A549 (cell line): ENCODE measurements at places on chromosomes 11 and 22.

GRCh38 chr11:132445859-132446291 is 1075.5 kb downstream of the NTM start:
- DNase-seq: no peak

- DNase-seq: no peak
Observed at GRCh38 chr22:16831257-16831656, 6.0 kb upstream of the XKR3 start.

DNA sequence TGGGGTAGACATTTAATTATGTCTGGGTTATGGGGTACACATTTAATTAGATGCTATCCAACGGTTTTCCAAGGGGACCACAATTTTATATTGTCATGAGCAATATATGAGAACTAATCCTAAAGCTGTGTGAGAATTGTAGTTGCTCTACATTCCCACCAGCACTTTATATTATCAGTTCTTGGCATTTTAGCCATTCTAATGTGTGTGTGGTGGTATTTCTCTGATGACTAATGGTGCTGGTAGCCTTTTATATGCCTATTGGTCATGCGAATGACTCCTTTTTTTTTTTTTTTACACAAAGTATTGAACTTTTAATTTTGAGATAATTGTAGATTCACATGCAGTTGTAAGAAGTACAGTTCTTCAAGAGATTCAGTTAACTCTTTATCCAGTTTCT is 26.2 kb downstream of the TMEM135 start:
- no peak for DNase-seq

DNA sequence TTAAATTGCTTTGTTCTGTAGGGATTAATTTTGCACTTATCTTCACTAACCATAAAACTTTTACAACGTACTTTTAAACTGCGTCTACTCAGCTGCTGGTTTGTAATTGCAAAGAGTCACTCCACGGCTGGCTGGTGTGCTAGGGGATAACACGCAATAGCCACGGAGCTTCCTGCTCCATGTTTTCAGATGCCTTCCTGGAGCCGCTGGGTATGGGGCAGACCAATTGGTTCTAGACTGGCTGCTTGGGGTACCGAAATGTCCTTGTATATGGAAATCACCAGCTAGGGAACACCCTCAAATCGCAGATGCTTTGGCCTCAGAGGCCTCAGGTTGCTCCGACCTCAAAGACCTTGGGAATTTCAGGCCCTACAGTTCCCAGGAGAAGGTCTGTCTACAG is 3.8 kb upstream of the CSNK2A3 start:
- no peak for DNase-seq

DNA sequence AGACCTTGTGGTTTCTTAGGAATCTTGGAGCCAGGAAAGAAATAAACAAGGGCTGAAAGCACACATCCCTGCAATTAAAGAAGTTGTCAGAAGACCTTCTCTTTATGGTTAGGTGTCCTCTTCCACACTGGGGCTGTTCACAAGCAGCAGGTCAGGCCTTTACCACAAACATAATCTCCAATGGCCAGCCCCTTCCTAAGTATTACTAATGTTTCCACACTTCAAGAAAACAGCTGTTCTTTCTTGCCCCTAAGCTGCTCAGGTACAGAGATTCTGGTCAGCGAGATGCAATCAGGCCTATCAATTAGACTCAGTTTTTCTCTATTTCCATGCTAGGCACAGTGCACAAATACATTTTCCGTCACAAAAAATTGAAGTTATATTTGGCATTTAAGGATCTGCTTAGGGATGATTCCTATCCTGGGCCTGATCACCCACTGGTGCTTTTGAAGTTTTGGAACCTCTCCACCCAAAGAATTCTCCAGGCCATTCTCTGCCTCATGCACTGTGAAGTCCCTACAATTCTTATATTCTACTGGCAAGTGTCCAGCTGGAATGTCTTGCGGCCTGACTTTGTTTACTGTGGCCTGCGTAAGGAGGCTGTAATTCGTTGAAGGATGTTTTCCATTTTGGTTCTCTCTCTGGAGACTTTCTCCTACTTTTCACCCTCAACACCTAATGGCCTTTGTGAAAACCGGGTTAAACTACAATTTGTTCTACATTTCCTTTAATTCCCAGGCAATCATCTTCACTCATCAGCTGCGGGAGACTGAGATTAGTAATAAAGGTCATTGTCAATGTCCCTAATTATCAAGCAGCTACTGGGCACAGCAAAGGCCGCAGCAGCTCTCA is 5.1 kb downstream of the PRAME start:
- no peak for DNase-seq

- no peak for DNase-seq
Observed at GRCh38 chr11:119307219-119307618, 9.7 kb downstream of the MCAM start.

DNA sequence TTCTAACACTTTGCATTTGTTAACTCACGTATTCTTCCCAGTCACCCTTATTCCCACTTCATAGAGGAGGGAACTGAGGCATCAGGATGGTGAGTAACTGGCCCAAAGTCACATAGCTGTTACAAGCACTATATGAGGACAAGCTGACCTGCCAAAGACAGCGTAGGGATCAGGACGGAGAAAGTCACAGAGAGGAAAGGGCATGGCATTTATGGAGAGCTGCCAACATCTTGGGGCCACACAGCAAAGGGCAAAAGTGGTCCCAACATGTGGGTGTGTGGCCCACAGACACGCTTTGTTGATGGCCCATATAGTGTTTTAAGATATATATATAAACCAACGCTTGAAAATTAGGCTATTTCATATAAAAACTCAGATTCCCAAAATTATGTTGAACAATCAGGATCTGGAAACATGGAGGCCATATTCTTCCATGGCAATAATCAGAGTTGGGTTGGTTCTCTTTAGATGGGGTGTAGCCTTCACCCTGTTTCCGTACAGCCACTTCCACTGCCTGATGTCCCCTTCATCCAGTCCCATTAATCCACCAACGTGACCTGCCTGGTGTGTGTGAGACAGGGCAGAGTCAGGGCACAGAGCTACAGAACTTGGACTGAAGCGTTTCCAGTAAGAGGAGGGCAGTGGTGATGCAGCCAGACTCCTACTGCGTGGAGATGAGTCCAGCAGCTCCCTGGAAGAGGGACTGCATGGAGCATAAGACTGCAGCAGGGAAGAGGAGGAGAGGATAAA is 39.9 kb upstream of the CD5 start:
- DNase-seq: no peak

- DNase-seq: no peak
Observed at GRCh38 chr11:17273211-17273610, 3.3 kb upstream of the NUCB2 start.

GRCh38 chr22:26849575-26849974 is 192.2 kb downstream of the MIAT start:
- DNase-seq: no peak

- no peak for DNase-seq
Observed at GRCh38 chr11:118870396-118871343, 13.0 kb upstream of the CXCR5 start.

DNA sequence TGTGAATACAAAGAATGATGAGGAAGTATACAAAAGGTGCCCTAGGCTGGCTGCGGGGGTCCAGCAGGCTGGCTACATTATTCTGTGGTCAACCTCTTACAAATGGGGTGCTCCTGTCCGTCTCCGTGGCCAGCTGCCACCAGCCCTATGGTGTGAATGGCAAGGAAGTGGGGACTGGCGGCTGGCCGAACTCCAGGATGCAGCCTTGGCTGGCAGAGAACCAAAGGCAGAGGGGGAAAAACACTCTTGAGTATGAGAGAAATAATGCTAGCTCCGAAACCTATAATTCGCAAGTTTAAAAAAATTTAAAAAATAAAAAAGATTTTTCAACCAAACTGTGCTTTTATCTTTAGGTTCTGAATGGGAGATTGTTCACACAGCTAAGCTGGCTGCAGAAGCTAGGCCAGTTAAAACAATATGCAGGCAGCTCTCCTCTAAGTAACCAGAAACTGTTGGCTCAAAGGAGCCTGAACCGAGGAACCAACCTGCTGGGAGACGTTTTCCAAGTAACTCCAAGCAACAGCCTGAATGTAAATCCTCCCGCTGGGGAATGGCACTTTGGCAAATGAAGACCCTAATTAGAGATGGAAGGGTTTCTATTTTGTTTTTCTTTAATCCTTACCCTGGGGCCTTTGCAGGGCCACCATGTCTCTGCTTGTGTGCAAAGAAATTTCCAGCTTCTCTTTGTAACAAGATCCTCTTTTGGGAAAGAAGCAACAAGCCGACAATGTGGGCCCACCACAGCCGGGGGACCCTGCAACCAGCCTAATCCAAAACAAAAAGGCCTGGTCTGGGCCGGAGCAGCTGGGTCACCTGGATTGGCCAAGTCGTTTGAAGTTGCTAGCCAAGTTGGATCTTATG is 50.2 kb downstream of the C22orf31 start:
- no peak for DNase-seq

DNA sequence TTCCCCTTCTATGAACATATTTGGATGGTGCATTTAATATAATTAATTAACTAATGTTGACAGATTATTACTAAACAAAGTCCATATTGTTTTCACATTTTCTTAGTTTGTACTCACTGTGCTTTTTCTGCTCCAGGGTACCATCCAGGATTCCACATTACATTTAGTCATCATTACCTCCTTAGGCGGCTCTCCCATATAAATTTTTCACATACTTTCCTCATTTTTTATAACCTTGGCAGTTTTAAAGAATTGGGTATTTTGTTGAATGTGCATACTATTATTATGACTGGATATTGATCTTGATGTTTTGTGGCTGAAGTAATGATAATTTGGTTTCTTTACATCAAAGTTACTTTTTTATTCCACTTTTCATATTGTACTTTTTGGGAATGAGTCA is 755.6 kb upstream of the ANO3 start:
- DNase-seq: no peak
